ENCODE measurements at places on chromosomes 16 and 17.

DNA sequence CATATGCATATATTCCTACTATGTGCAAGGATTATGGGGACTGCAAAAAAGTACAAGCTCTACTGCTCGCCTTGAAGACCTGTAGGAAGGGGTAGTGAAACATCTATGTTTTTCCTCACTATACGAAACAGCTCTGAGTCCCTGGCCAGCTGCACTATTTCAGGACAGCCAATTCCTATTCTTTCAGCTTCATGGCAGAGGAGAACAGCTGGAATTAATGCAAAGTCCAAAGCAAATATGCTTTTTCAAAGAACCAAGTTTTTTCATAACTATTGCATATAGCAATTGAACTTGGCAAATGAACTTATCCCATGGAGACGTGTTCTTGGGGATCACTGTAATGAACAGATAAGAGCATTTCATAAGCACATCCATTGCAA, 122.3 kb downstream of the SPACA3 start:
- DNase-seq: no peak

- no peak for DNase-seq
These were observed 7.2 kb downstream of the SRCIN1 start for GRCh38 chr17:38598536-38598935.

DNA sequence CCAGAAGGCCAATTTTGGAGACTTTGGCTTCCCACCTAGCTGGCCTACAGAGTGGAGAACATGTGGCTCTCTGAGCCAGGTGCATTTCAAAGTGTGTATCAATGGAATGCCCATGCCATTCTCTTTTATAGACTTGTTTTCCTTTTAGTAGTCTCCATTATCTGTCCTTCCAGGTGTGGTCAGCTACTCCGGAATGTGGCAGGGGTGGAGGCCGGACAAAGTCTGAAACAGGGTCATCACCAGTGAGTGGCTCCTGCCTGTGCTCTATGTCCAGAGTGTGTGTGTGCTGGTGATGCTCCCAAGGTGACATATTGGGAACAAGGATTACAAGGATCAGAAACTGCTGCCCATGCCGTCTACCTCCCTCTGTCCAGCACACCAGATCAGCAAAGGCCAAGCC, 3.8 kb upstream of the TMEM220 start:
- DNase-seq: no peak

DNA sequence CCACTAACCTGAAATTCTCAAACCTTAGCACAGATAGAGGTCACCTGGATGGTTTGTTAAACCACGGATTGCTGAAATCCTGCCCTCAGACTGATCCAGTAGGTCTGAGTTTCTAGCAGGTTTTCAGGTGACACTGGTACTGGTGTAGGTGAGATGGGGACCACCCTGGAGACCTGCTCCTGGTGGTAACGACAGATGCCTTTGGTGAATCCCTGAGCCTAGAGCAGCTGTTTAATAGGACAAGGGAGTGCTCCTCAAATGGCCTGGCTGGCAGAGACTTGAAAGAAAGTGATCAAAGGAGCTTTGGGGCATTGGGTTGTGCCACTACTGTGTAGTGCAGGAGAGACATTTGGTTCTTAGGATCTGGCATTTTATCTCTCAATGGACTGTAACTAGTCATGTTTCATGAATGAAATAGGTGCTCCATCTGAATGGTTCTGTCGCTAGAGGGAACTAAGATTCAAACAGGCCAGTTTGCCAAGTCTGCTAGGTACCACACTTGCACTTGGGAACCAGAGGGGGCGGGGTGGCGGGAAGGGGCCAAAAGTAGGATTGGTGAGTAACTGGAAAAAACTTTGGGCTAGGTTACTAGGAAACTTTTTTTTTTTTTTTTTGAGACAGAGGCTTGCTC, 2.9 kb upstream of the IFI35 start:
- DNase-seq: no peak

GRCh38 chr17:51032850-51033249, 87.8 kb downstream of the SPAG9 start:
- no peak for DNase-seq

DNA sequence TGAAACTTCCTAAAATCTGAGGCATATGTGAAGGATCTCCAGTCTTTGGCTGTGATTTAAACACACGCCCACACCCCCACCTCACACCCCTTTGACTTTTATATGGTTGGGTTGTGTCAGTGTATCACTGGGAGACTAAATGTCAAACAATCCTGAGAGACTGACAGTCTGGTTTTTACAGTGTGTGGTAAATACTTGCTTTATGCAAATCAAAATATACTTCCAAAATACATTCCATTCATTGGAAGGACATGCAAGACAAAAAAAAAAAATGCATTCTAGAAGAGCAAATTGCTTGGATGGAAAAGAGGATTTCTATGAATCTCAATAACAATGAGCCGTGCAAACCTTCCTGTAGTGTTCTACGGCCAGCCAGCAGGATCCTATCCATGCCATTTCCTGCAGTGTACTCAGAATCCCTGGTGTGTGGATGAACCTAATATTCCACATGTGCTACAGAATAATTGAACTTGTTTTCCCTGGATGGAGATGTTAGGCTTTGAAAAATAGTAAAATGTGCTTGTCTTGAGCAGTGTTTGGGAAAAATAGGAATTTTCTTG, 602.1 kb upstream of the GOT2 start:
- DNase-seq: no peak

- no peak for DNase-seq
These were observed 122.6 kb upstream of the MED13 start for GRCh38 chr17:62187681-62188080.

DNA sequence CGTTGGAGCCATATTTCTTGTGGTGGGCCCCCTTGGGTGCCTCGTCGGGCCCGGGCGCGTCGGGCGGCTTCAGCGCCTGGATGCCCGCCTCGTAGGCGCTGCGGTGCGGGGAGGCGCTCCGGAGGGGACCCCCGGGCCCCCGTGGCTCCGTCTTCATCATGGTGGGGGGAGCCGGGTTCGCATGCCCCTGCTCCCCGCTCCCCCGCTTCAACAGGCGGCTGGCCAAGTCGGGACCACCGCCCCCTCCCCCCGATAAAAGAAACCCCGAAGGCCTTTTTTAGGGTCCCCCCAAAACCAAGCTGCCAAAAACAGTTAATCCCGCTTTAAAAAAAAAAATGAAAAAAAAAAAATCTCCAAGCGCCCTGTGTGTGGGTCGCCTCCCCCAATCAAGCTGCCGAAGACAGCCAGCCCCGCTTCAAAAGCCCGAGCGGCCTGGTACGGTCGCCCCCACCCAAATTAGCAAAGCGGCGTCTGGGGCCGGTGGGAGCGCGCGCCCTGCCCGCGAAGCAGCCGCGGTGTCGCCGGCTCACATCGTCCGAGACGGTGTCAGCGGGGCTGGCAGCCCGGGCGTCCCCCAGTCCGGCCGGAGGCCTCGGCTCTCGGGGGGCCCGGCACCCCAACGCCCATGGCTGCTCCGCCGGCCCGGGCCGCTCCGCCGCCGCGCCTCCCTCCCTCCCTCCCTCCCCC, at the start of gene PPP1R9B:
Gene PPP1R9B, minus strand, starts transcription at position 324 of the 687 bp plus-strand sequence. Its CDS starts 164 bp downstream, at position 160.
- DNase-seq: no peak
